ENCODE measurements at places on chromosomes 16 and 17.
A peak's percentile ranks its signal among the peaks of the same experiment; 100 is the strongest.

DNA sequence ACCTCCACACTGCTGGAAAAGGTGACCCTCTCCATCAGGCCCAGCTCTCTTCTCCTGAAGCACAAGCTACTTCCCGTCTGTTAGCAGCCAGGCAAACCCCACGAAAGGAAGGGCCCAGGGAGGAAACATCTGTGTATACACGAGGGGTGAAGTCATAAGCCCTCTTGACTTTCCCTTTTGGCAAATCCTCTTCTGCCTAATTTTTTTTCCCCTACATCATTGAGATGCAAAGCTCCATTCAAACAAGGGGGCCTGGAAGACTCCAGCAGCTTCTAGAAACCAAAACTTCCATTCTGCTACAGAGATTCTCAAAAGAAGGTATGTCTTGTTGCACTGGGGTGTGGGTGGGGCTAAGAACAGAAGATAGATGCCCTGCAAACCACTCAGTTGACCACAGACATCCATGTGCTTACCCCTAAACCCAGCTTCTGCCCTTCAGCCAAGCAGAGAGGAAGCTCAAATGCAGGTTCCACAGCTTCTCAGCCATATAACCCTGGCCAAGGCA lies 145.6 kb upstream of the RCVRN start:
- DNase-seq = no peak
- no peaks in the 10 kb centered on the region for H3K36me3 ChIP-seq
- H3K27ac ChIP-seq = peak overlapping the region; percentile 27
- no peak overlapping the region for H3K4me3 ChIP-seq
- H3K27me3 ChIP-seq = no peaks in the 10 kb centered on the region
- no peaks in the 10 kb centered on the region for H3K4me1 ChIP-seq

- H3K27me3 ChIP-seq = no peaks in the 10 kb centered on the region
- no peak for DNase-seq
- H3K36me3 ChIP-seq = no peaks in the 10 kb centered on the region
Observed at GRCh38 chr16:89973235-89973634, 24.7 kb downstream of the DEF8 start.

- H3K4me3 ChIP-seq = peak overlapping the region; percentile 10
- H3K27ac ChIP-seq = peak overlapping the region; percentile 69
- DNase-seq = peak; percentile 61
- no peaks in the 10 kb centered on the region for H3K4me1 ChIP-seq
- peaks cover 39% of the 10 kb centered on the region for H3K36me3 ChIP-seq
Observed at GRCh38 chr17:81228420-81228819, 5.7 kb upstream of the CEP131 start.

DNA sequence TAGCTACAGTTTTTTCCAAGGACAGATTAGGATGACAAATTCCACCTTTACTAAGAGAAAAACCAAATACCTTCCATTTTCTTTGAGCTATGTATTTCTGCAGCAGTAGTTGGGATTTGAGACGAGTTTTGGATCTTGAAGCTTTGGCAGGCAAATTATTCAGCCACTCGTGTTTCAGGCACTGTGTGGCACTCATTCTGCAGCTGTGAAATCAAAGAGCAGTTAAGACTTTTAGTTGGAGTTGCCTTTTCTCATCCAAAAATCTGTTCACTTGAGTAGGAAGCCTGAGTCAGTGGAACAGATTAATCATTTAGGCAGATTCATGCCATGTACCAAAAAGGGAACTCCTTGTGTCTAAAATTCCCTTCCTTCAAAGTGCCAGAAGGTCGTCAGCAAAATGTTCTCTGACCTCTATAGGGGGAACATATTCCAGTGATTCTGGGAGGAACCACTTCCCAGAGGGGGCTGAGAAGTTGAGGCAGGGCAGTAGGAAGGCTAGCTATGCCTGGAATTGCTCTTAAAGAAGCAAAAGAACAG lies 20.1 kb downstream of the ORC6 start:
- no peak overlapping the region for H3K27ac ChIP-seq
- no peaks in the 10 kb centered on the region for H3K4me1 ChIP-seq
- DNase-seq = no peak

DNA sequence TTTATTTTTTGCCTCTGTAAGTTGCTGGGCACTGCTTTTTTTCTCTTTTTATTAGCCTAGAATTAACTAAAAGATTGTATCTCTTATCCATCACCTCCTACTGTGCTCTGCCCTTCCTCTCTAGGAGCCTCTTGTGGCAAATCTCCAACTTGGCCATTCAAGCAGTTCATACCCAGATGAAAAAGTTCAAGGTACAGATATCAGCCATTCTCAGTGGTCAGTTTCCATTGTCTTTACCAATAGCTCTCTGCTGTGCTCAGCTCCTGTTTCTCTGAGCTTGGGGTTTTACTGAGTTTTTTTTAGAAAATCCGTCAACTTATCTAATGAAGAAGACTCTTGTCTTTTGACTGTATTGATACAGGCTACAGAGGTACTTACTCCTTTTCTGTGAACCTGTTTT lies 15.6 kb downstream of the MOSMO start:
- H3K4me1 ChIP-seq = no peaks in the 10 kb centered on the region
- H3K4me3 ChIP-seq = no peak overlapping the region
- H3K27me3 ChIP-seq = no peaks in the 10 kb centered on the region
- no peaks in the 10 kb centered on the region for H3K36me3 ChIP-seq
- no peak for DNase-seq
